ENCODE measurements at places on chromosomes 13 and 19.

GRCh38 chr13:32314271-32315237, 609 bp downstream of the ZAR1L start:
- peaks cover 12% of the 10 kb centered on the region for H3K36me3 ChIP-seq
- H3K27ac ChIP-seq, result peak overlapping the region; percentile 99
- peaks cover 17% of the 10 kb centered on the region for H3K4me1 ChIP-seq
- H3K4me3 ChIP-seq, result peak overlapping the region; percentile 95
- H3K27me3 ChIP-seq, result no peaks in the 10 kb centered on the region

GRCh38 chr19:22335716-22336115, 49.5 kb downstream of the ZNF729 start:
- H3K36me3 ChIP-seq, result no peaks in the 10 kb centered on the region
- H3K4me3 ChIP-seq, result no peak overlapping the region
- H3K27ac ChIP-seq, result no peak overlapping the region
- no peaks in the 10 kb centered on the region for H3K27me3 ChIP-seq

GRCh38 chr19:46533078-46533620, 37.5 kb upstream of the PNMA8B start:
- no peak for DNase-seq
- peaks cover 2% of the 10 kb centered on the region for H3K27me3 ChIP-seq
- no peak overlapping the region for H3K27ac ChIP-seq
- no peak overlapping the region for H3K4me3 ChIP-seq
- no peaks in the 10 kb centered on the region for H3K36me3 ChIP-seq

- H3K4me3 ChIP-seq, result peak overlapping the region; percentile 77
- H3K27ac ChIP-seq, result peak overlapping the region; percentile 89
- peak; percentile 88 for DNase-seq
- peaks cover 10% of the 10 kb centered on the region for H3K4me1 ChIP-seq
Observed at GRCh38 chr19:47225746-47226425, 5.1 kb downstream of the BBC3 start.

GRCh38 chr13:40982772-40983171, 36.3 kb downstream of the ELF1 start:
- peaks cover 26% of the 10 kb centered on the region for H3K36me3 ChIP-seq
- peak overlapping the region; percentile 81 for H3K4me3 ChIP-seq
- H3K27ac ChIP-seq, result peak overlapping the region; percentile 92
- H3K27me3 ChIP-seq, result no peaks in the 10 kb centered on the region
- DNase-seq, result peak; percentile 60

DNA sequence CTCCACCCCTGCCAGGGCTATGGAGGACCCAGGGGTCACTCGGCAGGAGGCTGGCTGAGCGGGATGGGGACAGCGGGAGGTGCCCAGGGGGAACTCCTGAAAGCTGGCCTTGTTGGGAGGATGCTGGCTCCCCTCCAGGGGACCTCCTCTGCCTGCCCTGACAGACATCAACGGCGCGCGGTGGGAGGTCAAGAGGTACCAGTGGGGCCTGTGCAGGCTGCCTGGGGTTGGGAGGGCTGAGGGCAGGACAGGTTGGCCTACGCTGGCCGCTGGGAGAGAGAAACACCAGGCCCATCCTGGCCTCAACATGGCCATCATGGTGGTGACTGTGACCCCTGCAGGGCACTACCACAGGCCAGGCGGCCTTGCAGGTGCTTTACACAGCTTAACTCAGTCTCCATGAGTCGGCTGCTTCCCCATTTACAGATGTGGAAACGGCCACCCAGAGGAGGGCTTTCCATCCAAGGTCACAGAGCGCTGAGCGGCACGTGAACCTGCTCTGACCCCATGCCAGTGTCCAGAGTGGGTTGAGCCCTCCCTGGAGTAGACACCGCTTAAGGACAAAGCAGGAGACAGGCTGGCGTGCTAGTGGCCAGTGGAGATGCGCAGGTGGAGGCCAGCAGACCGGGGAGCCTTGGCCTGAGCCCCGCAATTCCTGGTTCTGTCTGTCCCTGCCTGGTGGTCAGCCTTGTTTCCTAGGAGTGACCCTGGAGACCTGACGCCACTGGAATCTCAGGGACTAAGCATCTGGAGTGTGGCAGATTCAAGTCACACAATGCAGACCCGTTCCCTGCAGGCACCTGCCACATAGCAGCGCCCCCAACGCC, 27.6 kb downstream of the CEBPG start:
- no peak for DNase-seq
- H3K36me3 ChIP-seq, result no peaks in the 10 kb centered on the region
- H3K4me1 ChIP-seq, result peaks cover 1% of the 10 kb centered on the region

DNA sequence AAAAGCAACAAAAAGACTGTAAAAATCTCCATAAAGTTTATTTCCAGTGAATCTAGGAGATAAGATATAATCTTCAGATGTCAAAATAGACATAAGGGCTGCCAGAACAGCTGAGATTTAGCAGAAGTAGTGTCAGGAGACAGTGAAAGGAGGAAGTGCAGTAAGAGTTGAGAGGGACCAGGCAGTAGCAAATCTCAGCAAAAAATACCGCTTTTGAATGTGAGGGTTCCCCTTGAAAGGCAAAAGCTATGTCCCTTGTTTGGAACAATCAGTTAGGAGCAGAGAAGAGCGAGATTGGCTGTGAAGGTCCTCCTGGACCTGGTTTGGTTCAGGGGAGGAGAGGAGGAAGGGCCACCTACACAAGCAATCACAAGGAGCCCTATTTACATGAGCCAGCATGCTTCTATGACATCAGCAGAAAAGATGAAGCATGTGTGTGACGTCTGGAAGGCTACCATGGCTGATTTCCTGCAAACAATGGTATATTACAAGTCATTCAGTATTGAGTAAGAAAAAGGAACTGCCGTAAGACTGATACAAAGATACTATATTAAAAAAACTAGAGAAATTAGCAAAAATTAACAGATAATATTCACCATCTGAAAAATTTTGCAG, 98.9 kb upstream of the SIAH3 start:
- no peaks in the 10 kb centered on the region for H3K4me1 ChIP-seq
- no peak for DNase-seq
- no peak overlapping the region for H3K27ac ChIP-seq
- no peaks in the 10 kb centered on the region for H3K27me3 ChIP-seq

DNA sequence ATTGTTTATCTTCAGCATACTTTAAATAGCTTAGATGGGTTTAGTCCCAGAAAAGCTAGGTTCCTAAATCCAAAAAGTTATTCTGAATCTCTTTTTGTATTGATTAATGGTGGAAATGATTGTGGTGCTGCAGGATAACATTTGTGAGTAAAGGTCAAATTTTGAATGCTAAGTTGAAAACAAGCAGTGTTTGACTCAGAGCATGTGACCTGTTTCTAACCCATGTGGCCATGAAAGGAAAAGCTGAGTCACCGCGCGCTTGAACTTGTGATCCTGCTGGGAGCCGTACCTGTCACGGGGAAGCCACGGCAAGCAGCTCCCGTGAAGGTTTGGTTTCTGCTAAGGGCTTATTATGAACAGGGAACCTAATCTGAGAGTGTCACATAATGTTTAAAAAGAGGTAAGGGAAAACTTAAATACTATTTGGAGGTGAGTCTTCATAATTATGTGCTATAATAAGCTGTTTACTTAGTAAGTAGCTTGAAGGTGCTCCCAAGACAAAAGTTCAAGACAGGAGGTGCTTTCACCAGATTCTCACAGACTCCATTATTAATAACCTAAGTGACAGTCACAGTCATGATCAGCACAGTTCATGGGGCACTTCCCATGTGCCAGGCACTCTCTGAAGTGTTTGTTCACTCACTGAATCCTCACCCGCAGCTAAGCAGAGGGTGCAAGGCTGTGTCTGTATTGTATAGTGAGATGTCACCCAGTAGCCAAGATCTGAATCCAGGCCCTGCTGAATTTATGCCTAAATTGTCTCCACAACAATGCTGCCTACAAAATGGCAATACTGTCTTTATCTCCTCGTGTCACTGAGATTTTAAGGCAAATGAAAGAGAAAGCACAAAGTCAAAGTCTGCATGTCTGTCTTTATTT, 286.5 kb downstream of the MYO16 start:
- no peaks in the 10 kb centered on the region for H3K27me3 ChIP-seq
- peak; percentile 95 for DNase-seq
- H3K4me3 ChIP-seq, result peak overlapping the region; percentile 68
- H3K36me3 ChIP-seq, result no peaks in the 10 kb centered on the region
- peaks cover 20% of the 10 kb centered on the region for H3K4me1 ChIP-seq
